HFFc6 (cell line): ENCODE measurements at places on chromosomes 3 and 15. TPM values are rescaled to one million over a fixed set of nuclear protein-coding genes. Genes with fewer than 3 reads are reported as not detected.

Gene C3orf85
- not detected in 3 replicates for total RNA-seq

DNA sequence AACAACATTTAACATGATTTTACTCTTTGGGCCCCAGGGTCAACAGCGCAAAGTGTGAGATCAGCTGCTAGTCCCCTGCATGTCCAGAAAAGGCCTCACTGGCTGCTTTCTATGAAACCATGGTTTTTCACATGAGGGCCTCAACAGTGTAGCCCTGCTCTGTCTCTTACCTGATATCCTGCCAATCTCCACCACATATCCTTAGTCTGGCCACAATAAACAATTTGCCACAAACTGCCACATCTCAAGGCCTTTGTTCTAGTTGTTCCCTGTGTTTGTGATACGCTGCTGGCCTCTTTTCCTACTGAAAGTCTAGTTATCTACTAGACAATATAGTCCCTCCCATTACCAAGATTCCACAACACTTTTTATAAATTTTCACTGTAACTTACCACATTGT lies 17.7 kb downstream of the VPS39 start:
- no peak overlapping the region for H3K27ac ChIP-seq
- peaks cover 33% of the 10 kb centered on the region for H3K36me3 ChIP-seq
- no peak for DNase-seq
- no peak overlapping the region for H3K4me3 ChIP-seq
- H3K27me3 ChIP-seq, result no peaks in the 10 kb centered on the region
- 0 out of 2 replicates have a peak, but pooled peaks cover 5% of the 10 kb centered on the region for H3K4me1 ChIP-seq

DNA sequence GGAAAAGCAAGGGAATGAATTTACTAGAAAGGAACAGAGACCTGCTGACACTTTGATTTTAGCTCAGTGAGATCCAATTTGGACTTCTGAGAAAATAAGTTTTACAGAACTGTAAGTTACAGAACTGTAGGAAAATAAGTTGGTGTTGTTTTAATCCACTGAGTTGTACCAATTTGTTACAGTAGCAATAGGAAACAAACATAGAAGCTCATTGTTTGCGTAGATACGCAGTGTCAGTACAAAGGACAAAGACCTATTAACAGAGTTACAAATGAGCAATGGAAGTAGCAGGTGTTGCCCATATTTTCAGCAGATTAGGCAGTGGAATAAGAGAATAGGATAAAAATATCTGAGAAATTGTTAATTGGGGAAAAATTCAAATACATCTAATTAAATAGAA lies 385.8 kb upstream of the CNTN6 start:
- DNase-seq, result no peak
- H3K4me1 ChIP-seq, result no peaks in the 10 kb centered on the region
- H3K27me3 ChIP-seq, result no peaks in the 10 kb centered on the region
- H3K27ac ChIP-seq, result no peak overlapping the region

Gene DNAJC19
- total RNA-seq, result 33.9 to 40.4 TPM (median 39.5 TPM) in 3 replicates

Gene ITIH3
- 0.42 to 0.59 TPM (median 0.48 TPM) in 3 replicates for total RNA-seq

Gene EPHB3
- 3.9 to 5.5 TPM (median 5.3 TPM) in 3 replicates for total RNA-seq

- peak overlapping the region; percentile 89 for H3K27ac ChIP-seq
- peak overlapping the region; percentile 89 for H3K4me3 ChIP-seq
- H3K27me3 ChIP-seq, result no peaks in the 10 kb centered on the region; the same call in 1 of the 2 replicates
- DNase-seq, result peak; percentile 80
- H3K4me1 ChIP-seq, result peaks cover 59% of the 10 kb centered on the region
- no peaks in the 10 kb centered on the region for H3K36me3 ChIP-seq
Measured at GRCh38 chr15:66842710-66843441, 140.8 kb downstream of the SMAD6 start.

Gene PRR20G
- not detected in 3 replicates for total RNA-seq

DNA sequence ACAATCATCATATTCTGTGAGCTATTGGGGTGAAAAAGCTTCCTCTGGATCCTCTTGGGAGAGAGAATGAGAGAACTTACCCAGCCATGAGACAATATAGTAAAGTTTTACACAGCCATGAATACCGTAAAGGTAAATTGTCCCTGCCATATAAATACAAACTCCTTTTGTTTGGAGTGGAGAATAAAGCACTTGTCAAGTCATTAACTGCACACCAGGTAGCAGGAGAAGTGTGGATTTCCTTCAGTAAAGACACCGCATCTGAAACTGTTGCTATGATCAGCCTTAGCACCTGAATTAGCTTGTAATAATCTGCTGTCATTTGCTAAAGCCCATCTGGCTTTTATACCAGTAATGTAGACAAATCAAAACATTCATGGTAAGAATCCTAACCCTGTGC lies 336.6 kb upstream of the SLCO3A1 start:
- no peak overlapping the region for H3K4me3 ChIP-seq
- no peak for DNase-seq
- H3K4me1 ChIP-seq, result peaks cover 76% of the 10 kb centered on the region

Gene GOLGA6L6
- total RNA-seq, result not detected in 3 replicates

Gene VIPR1
- not detected in 3 replicates for total RNA-seq

DNA sequence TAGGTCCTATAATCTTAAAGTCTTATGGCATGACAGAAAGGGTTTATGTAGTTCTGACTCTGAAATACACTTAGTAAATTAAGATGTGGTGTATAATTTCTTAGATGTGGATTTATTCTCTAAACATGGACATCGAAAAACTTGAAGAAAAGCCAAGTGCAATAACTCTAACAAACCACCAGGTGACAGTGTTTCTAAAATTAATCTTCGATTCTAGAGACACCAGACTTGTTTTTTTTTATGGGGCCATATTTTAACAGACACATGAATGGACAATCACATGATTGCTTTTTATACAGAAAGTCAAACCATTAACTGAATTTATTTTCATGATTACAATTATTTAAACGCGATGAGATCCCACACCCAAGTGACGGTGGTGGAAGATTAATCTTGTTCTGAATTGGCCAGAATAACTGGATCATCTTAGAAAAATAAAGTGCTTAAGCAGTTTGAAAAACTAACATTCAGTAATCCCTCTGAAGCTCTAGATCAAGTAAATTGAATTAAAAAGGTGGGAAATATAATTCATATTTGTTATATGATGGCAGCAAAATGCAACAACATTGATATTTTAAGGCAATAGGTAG lies 305.1 kb downstream of the LSAMP start:
- H3K27ac ChIP-seq, result no peak overlapping the region
- H3K27me3 ChIP-seq, result no peaks in the 10 kb centered on the region
- DNase-seq, result peak; percentile 6

DNA sequence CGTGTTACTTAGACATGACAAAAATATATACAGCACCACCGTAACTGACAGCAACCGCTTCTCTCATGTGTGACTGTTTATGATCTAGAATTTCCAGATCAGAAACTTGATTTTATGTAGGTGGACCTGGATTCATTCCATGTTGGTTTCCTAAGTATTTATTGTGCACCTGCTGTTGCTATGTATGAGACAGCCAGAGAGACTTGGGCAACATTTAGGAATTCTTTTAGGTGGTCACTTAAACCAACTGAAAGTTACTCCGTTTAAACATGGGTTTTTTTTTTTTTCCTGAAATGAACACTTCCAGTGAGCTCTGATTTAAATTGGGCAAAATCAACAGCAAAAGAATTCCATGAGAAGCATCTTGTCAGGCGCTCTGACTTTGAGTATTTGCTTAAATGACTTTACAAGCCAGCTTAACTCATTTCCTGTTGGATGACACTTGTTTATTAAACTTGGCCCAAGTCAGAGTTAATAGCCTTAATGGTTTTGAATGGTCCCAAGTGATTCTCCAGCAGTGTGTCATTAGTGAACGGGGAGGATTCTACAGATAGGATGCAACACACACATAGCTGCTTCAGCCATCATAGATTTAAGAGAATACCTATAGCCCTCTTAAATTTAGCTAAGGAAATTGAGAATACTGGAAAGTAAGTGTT lies 31.8 kb downstream of the MITF start:
- H3K4me1 ChIP-seq, result peaks cover 96% of the 10 kb centered on the region
- H3K27ac ChIP-seq, result peak overlapping the region; percentile 69
- H3K27me3 ChIP-seq, result no peaks in the 10 kb centered on the region; the same call in none of the 2 replicates
- peak overlapping the region; percentile 53 for H3K4me3 ChIP-seq
- peak; percentile 75 for DNase-seq

- no peaks in the 10 kb centered on the region; the same call in none of the 2 replicates for H3K27me3 ChIP-seq
- H3K27ac ChIP-seq, result peak overlapping the region; percentile 96
- peak overlapping the region; percentile 90 for H3K4me3 ChIP-seq
- peaks cover 73% of the 10 kb centered on the region for H3K4me1 ChIP-seq
- peak; percentile 92 for DNase-seq
Measured at GRCh38 chr3:172749230-172749965, 1.1 kb upstream of the ECT2 start.

- no peaks in the 10 kb centered on the region; the same call in none of the 2 replicates for H3K27me3 ChIP-seq
- H3K36me3 ChIP-seq, result peaks cover 20% of the 10 kb centered on the region
- DNase-seq, result no peak
- peaks cover 80% of the 10 kb centered on the region for H3K4me1 ChIP-seq
- H3K4me3 ChIP-seq, result peak overlapping the region; percentile 52
Measured at GRCh38 chr15:78055919-78056713, 21.4 kb downstream of the TBC1D2B start.

Gene SPESP1
- total RNA-seq, result 0.52 to 7.1 TPM (median 1.2 TPM) in 3 replicates

- peaks cover 36% of the 10 kb centered on the region for H3K27me3 ChIP-seq
- H3K27ac ChIP-seq, result no peak overlapping the region
- no peak overlapping the region for H3K4me3 ChIP-seq
- H3K36me3 ChIP-seq, result no peaks in the 10 kb centered on the region
Measured at GRCh38 chr15:77627581-77627980, 5.1 kb downstream of the LINGO1 start.

Gene TNIK
- 10.4 to 17.2 TPM (median 15.5 TPM) in 3 replicates for total RNA-seq

Gene ITPR1
- total RNA-seq, result 4.8 and 4.9 TPM in 2 replicates

Gene MOBP
- total RNA-seq, result not detected in 3 replicates

- peaks cover 18% of the 10 kb centered on the region for H3K36me3 ChIP-seq
- peaks cover 7% of the 10 kb centered on the region; the same call in 1 of the 2 replicates for H3K4me1 ChIP-seq
- H3K27ac ChIP-seq, result peak overlapping the region; percentile 20; the same call in 1 of the 2 replicates
- no peak for DNase-seq
Measured at GRCh38 chr3:97935842-97936241, 36.4 kb downstream of the RIOX2 start.

Gene GOLGA6A
- total RNA-seq, result not detected in 3 replicates

- peaks cover 3% of the 10 kb centered on the region for H3K27me3 ChIP-seq
- peaks cover 7% of the 10 kb centered on the region for H3K36me3 ChIP-seq
- H3K4me3 ChIP-seq, result no peak overlapping the region
- DNase-seq, result no peak
- H3K27ac ChIP-seq, result no peak overlapping the region
- peaks cover 6% of the 10 kb centered on the region; the same call in 1 of the 2 replicates for H3K4me1 ChIP-seq
Measured at GRCh38 chr3:188734395-188734794, 437.4 kb upstream of the TPRG1 start.

Gene TLE3
- 7.7 to 13.4 TPM (median 8.0 TPM) in 3 replicates for total RNA-seq

GRCh38 chr3:82875401-82875800 lies 1114.0 kb upstream of the GBE1 start:
- no peak overlapping the region for H3K27ac ChIP-seq
- DNase-seq, result no peak
- H3K36me3 ChIP-seq, result no peaks in the 10 kb centered on the region
- H3K4me3 ChIP-seq, result no peak overlapping the region
- no peaks in the 10 kb centered on the region for H3K4me1 ChIP-seq
- no peaks in the 10 kb centered on the region for H3K27me3 ChIP-seq

GRCh38 chr15:69713726-69714559 lies 261.3 kb downstream of the RPLP1 start:
- no peaks in the 10 kb centered on the region for H3K4me1 ChIP-seq
- peaks cover 33% of the 10 kb centered on the region for H3K27me3 ChIP-seq
- DNase-seq, result no peak
- H3K4me3 ChIP-seq, result no peak overlapping the region

GRCh38 chr15:63522225-63522578 lies 17.8 kb downstream of the USP3 start:
- DNase-seq, result no peak
- no peak overlapping the region for H3K27ac ChIP-seq
- H3K27me3 ChIP-seq, result no peaks in the 10 kb centered on the region
- H3K4me3 ChIP-seq, result no peak overlapping the region
